ENCODE measurements at places on chromosomes 13 and 19. TPM values are rescaled to one million over a fixed set of nuclear protein-coding genes. Genes with fewer than 3 reads are reported as not detected.
A peak's percentile ranks its signal among the peaks of the same experiment; 100 is the strongest.

- no peak for DNase-seq
Observed at GRCh38 chr19:42469311-42470235, 26.8 kb upstream of the CXCL17 start.

ZNF615 gene
- total RNA-seq = 5.4 TPM

GRCh38 chr13:22220151-22221135 is 549.6 kb downstream of the FGF9 start:
- DNase-seq = no peak

- peak; percentile 32 for DNase-seq
Observed at GRCh38 chr13:25971459-25972145, 80.2 kb downstream of the SHISA2 start.

DNA sequence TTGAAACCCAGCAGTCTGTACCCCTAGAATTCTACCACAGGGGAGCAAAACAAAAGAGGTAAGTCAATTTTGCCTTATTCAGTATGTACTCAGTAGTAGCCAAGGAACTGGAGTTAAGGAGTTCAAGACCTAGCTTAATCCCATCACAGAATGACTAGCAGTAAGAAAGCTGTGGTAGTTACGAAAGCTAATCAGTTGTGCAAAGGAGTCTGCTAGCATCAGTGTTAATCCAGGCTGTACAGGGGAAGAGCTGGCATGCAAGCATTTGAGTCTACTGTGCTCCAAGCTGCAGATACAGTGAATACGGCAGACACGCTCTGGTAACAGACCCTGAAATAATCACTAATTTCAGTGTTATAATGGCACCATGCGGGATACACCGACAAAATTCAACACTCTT is 4.7 kb downstream of the DNMT1 start:
- DNase-seq = no peak

MCEMP1 gene
- not detected for total RNA-seq

- no peak for DNase-seq
Observed at GRCh38 chr13:97082461-97083207, 88.4 kb upstream of the OXGR1 start.

DNA sequence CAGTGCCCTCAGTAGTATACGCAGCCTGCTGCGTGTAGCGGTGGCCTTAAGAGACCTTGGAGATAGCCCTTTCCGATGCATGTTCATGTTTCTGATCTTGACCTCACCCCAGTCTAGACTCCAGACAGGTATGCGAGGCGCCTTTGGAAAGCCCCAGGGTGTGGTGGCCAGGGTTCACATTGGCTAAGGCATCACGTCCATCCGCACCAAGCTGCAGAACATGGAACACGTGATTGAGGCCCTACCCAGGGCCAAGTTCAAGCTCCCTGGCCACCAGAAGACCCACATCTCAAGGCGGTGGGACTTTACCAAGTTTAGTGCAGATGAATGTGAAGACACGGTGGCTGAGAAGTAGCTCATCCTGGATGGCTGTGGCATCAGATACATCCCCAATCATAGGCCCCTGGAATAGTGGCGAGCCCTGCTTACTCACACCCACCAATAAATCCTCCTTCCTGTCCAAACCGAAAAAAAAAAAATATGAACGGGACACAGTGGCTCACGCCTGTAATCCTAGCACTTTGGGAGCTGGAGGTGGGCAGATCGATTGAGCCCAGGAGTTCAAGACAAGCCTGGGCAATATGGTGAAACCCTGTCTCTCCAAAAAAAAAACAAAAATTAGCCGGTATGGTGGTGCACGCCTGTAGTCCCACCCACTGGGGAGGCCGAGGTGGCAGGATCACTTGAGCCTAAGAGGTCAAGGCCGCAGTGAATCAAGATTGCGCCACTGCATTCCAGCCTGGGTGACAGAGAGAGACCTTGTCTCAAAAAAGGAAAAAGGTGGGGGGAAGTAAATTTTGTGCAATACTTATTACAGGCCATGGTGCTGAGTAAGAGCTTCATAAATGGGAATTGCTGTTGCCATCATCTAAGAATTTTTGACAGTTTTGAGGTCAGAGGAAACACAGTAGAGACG is 12.4 kb upstream of the CBLC start:
- no peak for DNase-seq

GRCh38 chr13:110915874-110916206 is 971 bp upstream of the ANKRD10 start:
- no peak for DNase-seq

- DNase-seq = no peak
Observed at GRCh38 chr13:24202215-24202614, 41.7 kb downstream of the SPATA13 start.

- DNase-seq = no peak
Observed at GRCh38 chr13:70502944-70503343, 394.7 kb upstream of the KLHL1 start.

DNA sequence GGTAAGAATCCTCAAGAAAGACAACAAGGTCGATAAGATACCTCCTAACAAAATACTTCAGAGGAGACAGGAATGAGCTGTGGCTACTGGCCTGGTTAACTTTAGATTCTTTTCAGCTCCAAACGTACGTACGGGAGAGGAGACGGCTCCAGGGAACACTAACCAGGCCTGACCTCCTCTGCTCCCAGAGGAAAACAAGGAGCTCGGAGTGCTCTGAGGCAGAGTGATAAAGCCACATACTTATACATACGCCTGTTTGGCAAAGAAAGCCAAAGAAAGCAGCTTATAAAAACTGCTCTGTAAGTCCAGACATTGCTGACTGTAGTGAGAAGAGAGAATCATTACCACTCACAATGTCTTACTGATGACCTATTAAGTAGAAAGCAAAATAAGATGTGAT is 263.9 kb downstream of the MZT1 start:
- no peak for DNase-seq

NXNL1 gene
- not detected for total RNA-seq

- DNase-seq = peak; percentile 71
Observed at GRCh38 chr19:47284324-47284899, 9.7 kb downstream of the INAFM1 start.

PCDH9 gene
- total RNA-seq = 0.63 TPM

GDF15 gene
- total RNA-seq = 105 TPM

FBN3 gene
- total RNA-seq = under 0.01 TPM

GRCh38 chr13:60143775-60144174 is 20.0 kb downstream of the DIAPH3 start:
- DNase-seq = peak; percentile 21

DNA sequence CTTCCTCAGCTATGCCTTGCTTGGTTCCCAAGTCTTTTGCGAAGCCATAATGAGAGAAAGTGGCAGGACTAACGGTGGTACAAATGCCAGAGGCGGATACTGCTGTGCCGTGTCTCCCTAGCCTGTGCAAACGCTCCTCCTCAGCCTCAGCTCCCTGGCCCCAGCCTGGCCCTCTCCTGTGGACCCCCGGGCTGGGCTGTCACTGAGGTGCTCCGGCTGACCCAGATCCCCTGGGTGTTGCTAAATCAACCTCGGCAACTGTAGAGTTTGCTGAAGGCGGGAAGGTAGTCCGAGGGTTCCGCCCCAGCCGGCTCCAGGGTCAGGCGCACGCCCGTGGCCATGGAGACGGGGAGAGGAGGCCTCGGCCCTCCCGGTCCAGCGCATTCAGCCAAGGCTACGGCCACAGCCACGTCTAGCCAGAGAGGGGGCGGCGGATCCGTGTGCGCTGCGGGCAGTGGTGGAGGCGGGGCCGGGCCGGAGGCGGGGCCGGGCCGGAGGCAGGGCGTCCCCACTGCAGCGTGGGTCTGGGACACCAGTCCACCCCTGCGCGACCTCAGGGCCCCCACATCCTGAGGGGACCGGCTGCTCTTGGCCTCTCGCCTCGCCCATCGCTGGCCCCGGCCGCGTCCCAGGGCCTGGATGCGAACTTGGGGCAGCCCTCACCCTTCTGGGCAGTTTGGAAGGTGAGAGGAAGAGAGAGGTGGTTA is 16.4 kb upstream of the ZNF492 start:
- DNase-seq = no peak

- peak; percentile 59 for DNase-seq
Observed at GRCh38 chr13:50401721-50402465, 386.6 kb downstream of the KCNRG start.

DNA sequence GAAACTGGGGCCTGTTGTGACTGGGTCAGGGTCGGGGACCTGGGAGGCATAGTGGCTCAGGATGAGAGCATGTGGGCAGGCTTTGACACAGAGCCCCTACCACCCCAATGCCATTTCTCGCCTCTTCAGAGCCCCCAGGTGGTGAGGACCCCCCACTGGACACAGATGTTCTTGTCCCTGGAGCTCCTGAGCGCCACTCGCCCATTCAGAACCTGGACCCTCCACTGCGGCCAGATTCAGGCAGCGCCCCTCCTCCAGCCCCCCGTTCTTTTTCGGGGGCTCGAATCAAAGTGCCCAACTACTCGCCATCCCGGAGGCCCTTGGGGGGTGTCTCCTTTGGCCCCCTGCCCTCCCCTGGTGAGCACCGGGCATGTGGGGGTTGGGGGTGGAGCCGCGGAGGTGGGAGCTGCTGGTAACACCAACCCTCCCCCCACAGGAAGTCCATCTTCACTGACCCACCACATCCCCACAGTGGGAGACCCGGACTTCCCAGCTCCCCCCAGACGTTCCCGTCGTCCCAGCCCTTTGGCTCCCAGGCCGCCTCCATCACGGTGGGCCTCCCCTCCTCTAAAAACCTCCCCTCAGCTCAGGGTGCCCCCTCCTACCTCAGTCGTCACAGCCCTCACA is 10.4 kb downstream of the IGFLR1 start:
- DNase-seq = no peak

DNA sequence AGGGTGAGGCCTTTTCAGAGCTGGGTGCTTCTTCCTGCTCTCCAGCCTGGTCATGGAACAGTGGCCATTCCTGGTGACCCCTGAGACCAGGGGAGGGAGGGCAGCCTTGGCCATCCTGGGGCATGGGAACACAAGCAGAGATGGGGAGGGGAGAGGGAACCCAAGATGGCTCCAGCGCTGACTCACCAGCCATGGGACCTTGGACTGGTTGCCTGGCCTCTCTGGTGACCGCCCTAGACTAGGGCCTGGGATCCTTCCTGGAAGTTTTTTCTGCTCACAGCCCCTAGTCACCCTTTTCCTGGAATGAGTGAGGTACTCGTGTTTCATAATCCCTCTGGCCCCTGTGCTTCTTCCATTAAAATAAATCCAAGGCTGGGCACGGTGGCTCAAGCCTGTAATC is 3.3 kb upstream of the OPA3 start:
- no peak for DNase-seq

IL27RA gene
- 14.7 TPM for total RNA-seq

CEACAM8 gene
- total RNA-seq = not detected

DNA sequence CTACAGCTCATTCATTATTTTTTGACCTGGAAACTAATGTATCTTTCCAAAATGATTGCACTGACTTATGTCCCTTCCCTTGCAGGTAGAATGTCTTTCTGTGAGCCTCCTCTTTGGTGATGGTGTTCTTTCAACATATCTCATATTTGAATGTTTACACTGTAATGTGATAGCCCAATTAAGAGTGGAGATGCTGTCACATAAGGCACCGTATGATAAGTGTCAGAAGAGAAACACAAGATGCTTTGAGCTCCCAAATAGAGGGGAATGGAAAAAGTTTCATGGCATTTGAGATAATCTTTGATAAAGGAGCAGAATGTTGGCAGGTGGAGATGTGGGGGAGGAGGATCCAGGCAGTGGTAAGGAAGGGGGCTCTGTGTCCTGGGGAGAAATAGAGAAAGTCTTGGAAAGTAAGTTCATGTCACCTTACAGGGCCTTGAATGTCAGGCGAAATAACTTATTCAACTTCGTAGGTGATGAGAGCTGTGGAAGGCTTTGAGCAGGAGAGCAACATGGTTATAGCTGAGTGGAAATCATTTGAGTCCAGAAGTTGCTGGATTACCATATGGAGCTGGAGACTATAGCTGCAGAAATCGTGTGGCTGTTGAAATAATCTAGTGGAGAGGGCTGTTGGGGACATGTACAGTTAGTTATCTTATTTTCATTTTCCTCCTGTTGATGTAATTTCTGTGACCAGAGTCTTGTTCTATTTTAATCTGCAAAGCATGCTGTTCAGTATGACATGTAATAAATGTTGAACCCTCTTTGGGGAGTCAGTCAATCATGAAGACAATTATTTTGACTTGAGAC is 10.3 kb upstream of the RNF113B start:
- DNase-seq = no peak

DAZAP1 gene
- total RNA-seq = 178 TPM

DNA sequence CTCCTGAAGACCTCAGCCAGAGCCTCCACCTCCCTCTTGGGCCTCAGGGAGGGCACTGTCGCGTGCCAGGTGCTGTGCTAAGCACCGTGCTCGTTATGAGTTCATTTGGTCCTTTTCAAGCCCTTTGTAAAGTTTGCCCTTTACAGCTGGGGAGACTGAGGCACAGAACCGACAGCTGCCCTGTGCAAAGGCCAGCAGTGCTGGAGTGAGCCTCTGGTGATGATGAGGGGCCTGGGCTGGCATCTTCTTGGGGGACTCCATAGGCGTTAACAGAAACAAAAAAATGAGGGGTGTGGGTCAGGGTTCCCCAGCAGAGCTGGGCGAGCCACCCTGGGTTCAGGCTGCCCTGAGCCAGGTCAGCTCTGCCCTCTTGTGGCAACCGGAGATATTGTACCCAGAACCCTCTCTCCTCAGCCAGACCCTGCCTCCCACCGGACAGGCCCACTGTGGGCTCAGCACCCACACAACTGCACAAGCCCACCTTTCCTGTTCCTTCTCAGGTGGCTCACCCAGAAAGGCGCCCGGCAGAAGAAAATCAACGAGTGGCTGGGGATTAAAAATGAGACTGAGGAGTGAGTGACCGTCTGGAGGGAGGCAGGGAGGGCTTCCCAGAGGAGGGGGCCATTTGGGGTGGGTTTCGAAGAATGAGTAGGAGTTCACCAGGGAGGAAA is 5.5 kb upstream of the IFI30 start:
- peak; percentile 53 for DNase-seq

ZNF90 gene
- total RNA-seq = not detected

DNA sequence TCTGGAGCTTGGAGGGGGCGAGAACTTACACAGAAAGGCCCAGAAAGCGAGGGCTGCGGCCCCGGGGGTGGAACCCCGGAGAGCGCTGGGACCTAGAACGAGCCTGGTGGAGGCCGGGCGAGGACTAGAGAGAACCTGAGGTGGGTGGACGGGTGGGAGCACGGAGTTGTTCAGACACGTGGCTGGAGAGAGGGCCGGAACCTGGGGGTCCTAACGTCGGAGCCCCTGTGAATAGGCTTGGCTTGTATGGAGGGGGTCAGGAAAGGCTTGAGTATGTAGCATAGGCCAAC is 383 bp downstream of the ZNF581 start:
- DNase-seq = no peak

C19orf85 gene
- not detected for total RNA-seq

B3GNT3 gene
- 41.7 TPM for total RNA-seq

STRN4 gene
- 62.7 TPM for total RNA-seq

DNA sequence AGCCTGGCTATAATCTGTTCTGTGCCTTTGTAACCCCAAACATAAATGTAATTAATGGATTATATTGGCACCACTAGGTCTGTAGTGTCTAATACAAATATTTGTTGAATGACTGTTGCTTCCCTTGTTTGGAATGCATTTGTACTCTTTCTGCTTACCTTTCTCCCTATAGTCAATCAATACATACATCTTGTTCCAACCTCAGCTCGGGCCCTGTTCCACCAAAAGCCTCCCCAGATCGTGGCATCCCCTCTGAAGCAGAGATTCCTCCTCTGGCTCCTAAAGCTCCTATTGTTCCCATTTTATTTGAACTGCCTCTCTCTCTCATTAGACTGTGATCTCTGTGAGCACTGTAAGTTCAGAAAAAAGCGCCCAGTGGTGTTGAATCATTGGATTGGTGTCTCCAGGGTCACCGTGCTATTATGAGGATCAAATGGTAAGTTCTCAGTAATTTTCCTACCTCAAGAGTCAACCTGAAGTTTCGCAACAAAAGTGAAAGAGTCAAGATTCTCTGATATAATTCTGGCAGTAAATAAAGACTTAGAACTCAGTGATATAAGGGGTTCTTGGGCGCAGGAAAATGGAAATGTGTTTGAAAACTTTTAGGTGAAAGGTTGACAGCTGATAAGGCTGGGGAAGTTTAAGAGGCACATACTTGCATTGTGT is 151.5 kb downstream of the KLF5 start:
- DNase-seq = peak; percentile 69
